ENCODE measurements at places on chromosomes 1 and 21. TPM values are rescaled to one million over a fixed set of nuclear protein-coding genes. Genes with fewer than 3 reads are reported as not detected.

DNA sequence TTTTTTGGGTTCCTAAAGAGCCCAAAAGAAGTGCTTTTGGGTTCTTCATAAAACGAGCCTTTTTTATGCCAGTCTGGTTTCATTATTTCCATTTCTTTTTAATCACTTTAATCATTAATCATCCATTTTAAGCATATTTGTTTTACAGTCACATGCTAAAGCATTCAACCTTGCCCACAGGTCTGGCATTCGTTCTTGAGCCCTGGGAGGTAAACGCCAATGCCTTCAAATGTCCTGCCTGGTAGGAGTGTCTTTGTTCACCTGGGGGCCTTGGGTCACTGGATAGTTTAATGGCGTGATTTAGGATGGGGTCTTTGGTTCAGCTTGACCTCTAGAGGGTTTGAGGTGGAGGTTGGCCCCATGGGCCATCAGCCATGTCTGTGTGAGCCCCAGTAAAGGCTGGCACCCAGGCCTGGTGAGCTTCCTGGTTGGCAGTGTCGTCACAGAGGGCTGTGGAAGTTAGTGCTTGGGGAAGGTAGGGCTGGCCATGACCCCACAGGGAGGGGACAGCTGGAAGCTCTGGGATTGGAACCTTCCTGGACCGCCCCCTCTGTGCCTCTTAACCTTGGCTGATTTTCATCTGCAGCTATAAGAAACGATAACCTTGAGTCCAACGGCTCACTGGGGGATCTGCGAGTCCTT, 20.2 kb downstream of the C1orf174 start:
- DNase-seq = no peak

Gene CHI3L2
- total RNA-seq = 3.7 TPM

GRCh38 chr1:226868726-226869125, 1.7 kb upstream of the PSEN2 start:
- no peak for DNase-seq

DNA sequence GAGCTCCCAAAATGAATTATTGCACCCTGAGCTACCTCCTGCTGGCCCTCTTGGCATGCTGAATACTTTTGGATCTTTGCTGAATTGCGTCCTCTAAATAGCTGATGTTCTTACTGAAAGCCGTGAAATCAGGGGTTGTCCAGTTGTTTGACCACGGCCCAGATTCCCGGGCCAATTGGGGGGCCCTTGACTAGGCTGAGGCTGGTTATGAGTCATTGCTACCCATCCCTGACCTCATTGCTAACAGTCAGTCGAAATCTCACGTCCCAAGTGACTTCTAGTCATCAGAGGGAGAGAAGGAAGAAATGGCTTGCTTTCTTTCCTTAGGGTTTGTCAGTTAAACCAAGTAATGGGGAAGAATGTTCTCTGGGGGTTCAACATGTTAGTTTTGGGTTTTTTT, 37.4 kb downstream of the SMYD2 start:
- DNase-seq = no peak

DNA sequence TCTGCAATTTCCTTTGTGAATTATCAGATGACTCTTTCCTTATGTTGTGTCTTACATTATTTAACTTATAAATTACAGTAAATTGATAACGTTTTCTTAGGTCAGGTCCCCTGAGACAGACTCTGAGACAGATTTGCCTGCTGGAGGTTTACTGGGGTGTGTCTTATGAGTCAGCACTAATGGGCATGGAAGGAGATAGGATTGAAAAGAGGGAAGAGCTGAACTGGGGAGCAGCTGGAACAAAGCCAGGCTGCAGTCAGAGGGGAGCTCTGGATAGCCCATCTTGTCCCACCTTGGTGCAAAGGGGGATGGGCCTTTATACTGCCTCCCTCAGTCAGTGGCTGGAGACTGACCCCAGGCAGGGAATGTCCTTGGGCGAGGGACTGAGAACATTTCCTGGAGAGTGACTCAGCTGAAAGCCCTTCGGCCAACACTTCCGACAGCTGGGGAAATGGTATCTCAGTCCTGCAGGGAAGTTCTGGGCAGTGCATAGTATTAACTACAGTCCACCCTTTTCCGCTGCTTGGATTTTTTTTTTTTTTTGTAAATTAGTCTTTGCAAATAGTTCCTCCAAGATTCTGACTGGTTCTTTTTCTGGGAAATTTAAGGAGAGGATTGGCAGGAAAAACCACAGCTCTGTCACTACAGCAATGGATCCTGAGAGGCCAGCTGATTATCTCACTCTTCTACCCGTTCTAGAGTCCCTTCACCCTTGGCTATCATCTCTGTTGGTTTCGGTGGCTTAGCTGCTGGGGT, 39.1 kb upstream of the CDC42BPA start:
- DNase-seq = peak; percentile 71

DNA sequence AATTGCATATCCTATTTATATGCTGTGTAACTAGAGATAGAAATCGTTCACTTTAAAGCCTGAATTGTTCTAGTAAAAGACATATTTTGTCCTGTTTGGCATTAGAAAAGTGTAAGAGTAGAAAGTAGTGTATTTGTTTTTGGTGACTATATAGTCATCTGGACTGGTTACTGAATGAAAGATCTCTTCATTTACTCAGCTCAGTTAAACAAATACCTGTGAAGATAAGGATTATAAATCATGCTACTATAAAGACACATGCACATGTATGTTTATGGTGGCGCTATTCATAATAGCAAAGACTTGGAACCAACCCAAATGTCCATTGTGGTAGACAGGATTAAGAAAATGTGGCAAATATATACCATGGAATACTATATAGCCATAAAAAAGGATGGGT, 125.1 kb downstream of the PLA2G4A start:
- DNase-seq = no peak

Data from Right ventricle myocardium superior (tissue), 1 donor.